ENCODE measurements at places on chromosomes 13 and 19.

GRCh38 chr13:111280681-111281585 lies 39.5 kb upstream of the TEX29 start:
- no peak for DNase-seq

DNA sequence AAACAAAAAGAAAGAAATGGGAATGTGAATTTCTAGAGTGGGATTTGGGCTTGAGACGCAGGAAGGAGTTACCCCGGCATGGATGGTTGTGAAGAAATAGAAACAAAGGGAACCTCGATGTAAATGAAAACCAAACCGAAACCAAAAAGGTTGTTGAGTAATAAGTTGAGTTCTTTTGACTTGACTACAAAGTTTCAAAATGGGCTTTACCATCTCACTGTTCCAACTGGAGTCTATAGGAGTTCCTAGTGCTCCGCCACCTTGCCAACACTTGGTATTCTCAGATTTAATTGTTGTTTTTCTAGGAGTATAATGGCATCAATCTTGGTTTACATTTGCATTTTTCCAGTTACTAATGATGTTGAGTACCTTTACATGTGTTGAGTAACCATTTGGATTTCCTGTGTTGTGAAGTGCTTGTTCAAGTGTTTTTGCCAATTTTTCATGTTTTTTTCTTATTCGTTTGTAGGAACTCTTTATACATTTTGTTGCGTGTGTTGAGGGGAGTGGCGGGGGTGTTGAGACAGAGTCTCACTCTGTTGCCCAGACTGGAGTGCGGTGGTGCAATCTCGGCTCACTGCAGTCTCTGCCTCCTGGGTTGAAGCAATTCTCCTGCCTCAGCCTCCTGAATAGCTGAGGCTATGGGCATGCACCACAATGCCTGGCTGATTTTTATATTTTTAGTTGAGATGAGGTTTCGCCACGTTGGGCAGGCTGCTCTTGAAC lies 9.2 kb downstream of the UBE2S start:
- no peak for DNase-seq

- DNase-seq = peak; percentile 33
Measured at GRCh38 chr19:39941615-39942365, 7.4 kb upstream of the FCGBP start.

DNA sequence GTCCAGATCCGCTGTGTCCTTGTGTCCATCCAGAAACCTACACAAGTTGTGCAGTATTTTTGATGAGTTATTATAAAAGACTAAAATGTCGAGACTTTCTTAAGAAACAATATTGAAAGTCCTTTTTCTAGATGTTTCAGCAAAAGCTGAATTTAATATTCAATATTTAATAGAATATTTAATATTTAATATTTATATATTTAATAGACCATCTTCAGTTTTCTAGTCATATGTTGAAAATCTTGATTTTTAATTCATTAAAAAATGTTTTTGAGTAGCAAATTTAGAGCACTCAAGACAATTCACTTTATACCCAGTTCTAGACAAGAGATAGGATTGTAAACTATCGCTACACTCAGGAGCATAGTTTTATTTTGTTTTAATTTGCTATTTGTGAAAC lies 447.8 kb downstream of the SLITRK5 start:
- no peak for DNase-seq

DNA sequence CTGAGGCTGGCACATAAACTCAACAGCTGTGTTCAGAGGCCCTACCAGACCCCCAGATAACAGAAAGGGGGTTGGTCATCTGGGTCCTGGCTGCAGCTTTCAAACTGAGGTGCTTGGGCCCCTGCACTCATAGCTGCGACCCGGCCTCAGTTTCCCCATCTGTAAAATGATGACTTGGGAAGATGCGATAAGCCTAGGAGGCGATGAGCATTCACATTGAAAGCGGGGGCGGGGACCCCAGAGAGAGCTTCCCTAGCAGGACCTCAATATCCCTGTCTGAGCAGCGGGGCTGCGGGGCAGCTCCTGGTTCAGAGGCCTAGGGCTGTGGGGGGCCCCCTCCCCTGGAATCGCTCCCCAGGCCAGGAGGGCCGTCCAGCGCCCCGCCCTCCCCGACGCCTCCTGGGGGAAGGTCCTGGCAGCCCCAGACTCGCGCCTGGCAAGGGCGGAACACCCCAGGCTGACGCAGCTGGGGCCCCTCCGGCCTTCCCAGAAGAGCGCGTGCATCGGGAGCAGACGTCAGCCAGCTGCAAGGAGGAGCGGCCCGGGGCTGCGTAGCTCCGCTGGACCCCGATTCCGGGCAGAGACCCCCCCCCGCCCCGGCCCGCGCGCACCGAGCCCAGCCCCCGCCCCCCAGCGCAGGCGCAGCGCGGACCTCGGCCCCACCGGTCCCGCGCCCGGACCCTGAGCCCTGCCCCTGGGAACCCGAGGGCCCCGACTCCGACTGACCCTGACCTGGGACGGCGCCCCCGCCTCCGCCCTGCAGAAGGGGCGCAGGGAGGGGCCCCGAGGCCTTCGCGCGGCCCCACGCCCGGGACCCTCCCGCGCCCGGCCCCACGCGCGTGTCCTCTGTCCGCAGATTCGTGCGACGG lies 3.5 kb downstream of the FSTL3 start:
- DNase-seq = no peak

- DNase-seq = no peak
Measured at GRCh38 chr13:51970349-51970748, 40.9 kb downstream of the ATP7B start.

GRCh38 chr13:39321574-39321973 lies 281.4 kb downstream of the LHFPL6 start:
- no peak for DNase-seq

DNA sequence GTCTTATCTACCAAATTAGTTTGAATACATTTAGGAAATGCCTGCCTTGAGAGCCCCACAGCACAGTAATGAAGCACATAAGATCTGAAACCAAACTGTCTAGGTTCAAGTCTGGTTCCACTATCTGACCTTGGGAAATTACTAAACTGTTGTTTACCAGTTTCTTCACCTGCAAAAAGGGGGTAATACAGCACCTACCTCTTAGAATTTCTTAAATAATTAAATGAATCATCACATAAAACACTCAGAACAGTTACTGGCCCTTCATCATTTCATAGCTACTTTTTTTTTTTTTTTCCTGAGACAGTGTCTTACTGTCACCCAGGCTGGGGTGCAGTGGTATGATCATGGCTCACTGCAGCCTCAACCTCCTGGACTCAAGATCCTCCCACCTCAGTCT lies 59.6 kb downstream of the USP12 start:
- no peak for DNase-seq

GRCh38 chr19:2270423-2271233 lies 11.3 kb downstream of the PEAK3 start:
- no peak for DNase-seq

DNA sequence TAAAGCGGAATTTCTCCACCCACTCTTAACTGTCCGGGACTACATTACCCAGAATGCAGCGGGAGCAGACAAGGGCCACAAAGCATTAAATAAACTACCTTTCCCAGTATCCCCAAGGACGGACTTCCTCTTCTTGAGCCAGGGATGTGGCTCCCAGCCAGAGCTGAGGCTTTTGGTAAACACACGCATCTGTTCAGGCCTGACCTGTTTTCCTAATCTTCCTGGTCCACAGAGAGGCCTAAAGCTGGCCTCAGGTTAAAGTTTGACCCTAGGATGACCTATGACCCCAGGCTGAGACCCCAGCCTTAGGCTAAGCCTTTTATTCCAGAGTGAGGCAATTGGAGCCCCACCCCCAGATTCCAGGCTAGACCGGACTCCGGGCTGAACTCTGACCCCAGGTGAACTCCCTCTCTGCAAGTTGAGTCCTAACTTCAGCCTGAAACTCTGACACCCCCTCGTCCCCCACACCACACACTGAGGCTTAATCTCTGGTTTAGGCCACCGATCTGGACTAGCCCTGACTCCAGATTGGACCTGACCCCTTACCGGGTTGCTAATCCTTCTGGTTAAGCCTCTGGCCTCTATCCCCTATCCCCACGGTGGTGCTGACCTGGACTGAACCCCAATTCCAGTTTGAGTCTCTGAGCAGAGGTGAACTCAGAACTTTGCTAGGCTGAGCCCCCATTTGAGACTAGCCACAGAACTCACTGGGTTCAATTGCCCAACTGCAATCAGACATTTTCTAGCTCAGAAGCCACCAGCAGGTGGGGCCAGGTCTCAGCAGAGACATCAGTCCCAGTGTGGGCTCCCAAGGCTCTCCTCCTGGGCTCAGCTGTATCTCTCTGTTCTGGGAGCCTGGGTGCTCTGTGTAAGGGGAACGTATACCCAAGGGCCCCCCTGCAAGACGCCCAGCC lies 750 bp upstream of the GPR108 start:
- DNase-seq = peak; percentile 100

GRCh38 chr19:41565379-41565720 lies 10.6 kb upstream of the CEACAM21 start:
- no peak for DNase-seq
